Smooth muscle cell of bladder (primary cell): ENCODE measurements at places on chromosomes 11 and 22. TPM values are rescaled to one million over a fixed set of nuclear protein-coding genes. Genes with fewer than 3 reads are reported as not detected.

ADAMTS8 gene
- 0.28 and 1.7 TPM in 2 replicates for total RNA-seq

CADM1 gene
- 1.9 and 2.1 TPM in 2 replicates for total RNA-seq

RFPL3 gene
- not detected in 2 replicates for total RNA-seq

CALCB gene
- total RNA-seq, result under 0.01 TPM in 1 of 2 replicates, not detected in the other

SLC29A2 gene
- total RNA-seq, result 0.09 and 0.14 TPM in 2 replicates

MS4A4E gene
- not detected in 2 replicates for total RNA-seq

P2RY6 gene
- total RNA-seq, result 0.14 and 0.18 TPM in 2 replicates

OR5T2 gene
- not detected in 2 replicates for total RNA-seq

RTN4R gene
- 0.14 and 0.28 TPM in 2 replicates for total RNA-seq

APOA5 gene
- total RNA-seq, result not detected in 2 replicates

ELMOD1 gene
- total RNA-seq, result 0.83 and 1.1 TPM in 2 replicates

C11orf87 gene
- total RNA-seq, result under 0.01 TPM in 1 of 2 replicates, not detected in the other

TNKS1BP1 gene
- total RNA-seq, result 70.1 and 99.4 TPM in 2 replicates

TSPAN18 gene
- 0.28 TPM in 1 of 2 replicates, not detected in the other for total RNA-seq

HEPN1 gene
- not detected in 2 replicates for total RNA-seq

GLYAT gene
- total RNA-seq, result not detected in 2 replicates

EIF3D gene
- total RNA-seq, result 406 and 414 TPM in 2 replicates

CTSW gene
- total RNA-seq, result not detected in 2 replicates

DNAJC4 gene
- total RNA-seq, result 8.2 and 13.0 TPM in 2 replicates

OR51V1 gene
- not detected in 2 replicates for total RNA-seq

SGSM1 gene
- total RNA-seq, result 0.09 and 0.14 TPM in 2 replicates

SESN3 gene
- total RNA-seq, result 17.4 and 22.9 TPM in 2 replicates

MAJIN gene
- total RNA-seq, result not detected in 2 replicates

ATG16L2 gene
- total RNA-seq, result 2.7 and 6.2 TPM in 2 replicates

MMP8 gene
- under 0.01 TPM in 1 of 2 replicates, not detected in the other for total RNA-seq

TRIM51 gene
- not detected in 2 replicates for total RNA-seq

CHST1 gene
- total RNA-seq, result 0.14 and 0.37 TPM in 2 replicates
